ENCODE measurements at places on chromosomes 13 and 19.

DNA sequence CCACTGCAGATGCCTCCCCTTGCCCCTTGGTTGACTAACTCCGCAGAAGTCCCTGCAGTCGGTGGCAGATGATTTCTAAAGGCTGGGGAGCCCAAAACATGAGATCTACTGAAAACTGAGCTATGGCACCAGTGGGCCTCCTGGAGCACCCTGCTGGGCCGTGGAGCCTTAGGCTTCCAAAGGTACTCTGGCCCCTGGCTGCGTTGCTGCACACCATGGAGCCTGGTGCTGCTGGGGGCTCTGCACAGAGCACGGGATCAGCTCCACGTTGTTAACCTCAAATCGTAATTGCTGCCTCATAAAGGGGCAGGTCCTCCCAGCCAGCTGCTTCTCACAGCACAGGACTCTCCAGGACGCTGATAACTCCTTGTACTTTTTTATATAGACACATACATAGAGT is 357.5 kb downstream of the NALCN start:
- no peak for DNase-seq

- no peak for DNase-seq
Measured at GRCh38 chr19:42465827-42466280, 23.1 kb upstream of the CXCL17 start.

DNA sequence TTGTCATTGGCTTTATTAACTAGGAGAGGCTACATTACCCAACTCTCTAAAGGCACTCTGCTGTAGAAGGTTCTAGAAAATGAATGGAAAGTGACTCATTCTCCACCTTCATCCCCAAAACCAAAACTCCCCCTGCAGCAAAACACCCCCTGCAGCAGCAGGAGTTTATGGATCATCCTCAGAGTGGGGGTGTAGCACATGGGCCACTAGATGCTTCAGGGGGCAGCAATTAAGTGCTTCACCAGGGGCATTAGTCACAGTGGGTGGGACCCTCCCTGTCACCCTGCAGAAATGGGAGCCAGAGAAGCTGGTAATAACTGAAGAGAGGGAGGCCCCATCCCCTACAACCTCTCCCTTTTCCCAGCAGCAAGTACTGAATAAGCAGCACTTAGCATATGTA is 64.5 kb upstream of the MED4 start:
- DNase-seq: no peak

DNA sequence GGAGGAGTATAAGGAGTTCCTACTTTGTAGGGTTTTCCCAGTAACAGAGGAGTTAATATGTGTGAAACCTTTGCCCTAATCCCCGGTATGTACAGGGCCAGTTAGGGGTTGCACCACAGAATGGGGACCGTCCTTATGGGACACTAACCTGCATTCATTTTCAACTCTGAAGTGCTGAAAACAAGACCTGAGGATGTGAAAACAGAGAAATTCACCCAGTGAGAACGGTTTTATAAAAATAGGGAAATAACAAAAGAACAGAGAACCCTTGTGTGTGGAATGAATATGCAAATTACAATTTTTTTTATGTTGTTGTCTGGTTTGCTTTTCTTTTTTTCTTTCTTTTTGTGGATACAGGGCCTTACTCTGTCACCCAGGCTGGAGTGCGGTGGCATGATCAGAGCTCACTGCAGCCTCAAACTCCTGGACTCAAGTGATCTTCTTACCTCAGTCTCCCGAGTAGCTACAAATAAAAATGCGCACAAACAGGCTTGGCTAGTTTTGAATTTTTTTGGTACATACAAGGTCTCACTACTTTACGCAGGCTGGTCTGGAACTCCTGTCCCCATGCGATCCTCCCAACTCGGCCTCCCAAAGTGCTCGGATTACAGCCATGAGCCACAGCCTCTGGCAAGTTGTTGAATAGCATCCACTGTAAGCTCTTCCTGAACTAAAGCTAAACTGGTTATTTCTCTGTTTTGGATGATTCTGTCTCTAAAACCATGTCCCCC is 10.6 kb downstream of the CLC start:
- DNase-seq: no peak

GRCh38 chr13:43132257-43132656 is 108.9 kb downstream of the DNAJC15 start:
- DNase-seq: peak; percentile 73

Measured in kidney (tissue), 22 donors.